ENCODE measurements at places on chromosomes 2 and 18.
A peak's percentile ranks its signal among the peaks of the same experiment; 100 is the strongest.

- no peak for DNase-seq
Observed at GRCh38 chr2:127575185-127575765, 39.8 kb downstream of the MYO7B start.

DNA sequence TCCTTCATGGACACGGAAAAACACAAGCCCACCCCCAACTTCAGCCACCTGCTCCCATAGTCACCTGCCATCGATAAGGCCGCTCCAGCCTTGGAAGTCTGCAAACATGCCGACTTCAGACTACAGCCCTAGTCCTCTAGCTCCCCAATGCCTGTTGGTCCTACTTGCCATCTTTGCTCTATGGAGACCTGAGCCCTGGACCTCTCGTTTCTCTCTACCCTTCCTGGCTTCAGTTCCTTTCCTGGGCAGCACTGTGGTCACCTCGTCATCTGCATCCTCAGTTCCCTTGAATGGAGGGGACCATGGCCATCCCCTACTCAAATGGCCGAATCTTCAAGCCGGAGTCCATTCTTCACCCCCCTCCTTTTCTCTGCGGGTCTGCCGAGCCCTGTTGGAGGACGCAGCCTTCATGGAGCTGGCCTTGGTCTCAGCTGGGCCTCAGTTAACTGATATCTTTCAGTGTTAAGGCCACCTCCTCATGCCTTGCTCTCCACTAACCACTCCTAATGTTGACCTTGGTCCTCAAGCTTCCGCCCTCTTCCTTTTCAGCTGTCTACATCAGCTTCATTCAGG, 47.7 kb upstream of the GBX2 start:
- no peak for DNase-seq

GRCh38 chr2:238096311-238097011, 3.7 kb upstream of the ESPNL start:
- DNase-seq = no peak

DNA sequence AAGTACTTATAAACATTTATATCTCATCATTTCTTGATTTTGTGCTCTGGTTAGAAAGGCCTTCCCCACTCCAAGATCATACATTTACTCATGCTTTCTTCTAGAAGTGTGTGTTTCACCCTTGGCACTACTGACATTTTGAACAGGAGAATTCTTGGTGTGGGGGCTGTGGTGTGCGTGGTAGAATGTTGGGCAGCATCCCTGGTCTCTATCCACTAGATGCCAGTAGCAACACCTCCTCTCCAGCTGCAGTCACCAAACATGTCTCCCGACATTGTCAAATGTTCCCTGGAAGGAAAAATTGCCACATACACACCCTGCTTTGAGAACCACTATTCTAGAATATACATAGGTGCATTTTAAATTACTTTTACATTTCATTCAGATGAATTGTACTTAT, 8.7 kb upstream of the TGIF1 start:
- no peak for DNase-seq

- DNase-seq = no peak
Observed at GRCh38 chr2:241833101-241833663, 24.2 kb downstream of the NEU4 start.

DNA sequence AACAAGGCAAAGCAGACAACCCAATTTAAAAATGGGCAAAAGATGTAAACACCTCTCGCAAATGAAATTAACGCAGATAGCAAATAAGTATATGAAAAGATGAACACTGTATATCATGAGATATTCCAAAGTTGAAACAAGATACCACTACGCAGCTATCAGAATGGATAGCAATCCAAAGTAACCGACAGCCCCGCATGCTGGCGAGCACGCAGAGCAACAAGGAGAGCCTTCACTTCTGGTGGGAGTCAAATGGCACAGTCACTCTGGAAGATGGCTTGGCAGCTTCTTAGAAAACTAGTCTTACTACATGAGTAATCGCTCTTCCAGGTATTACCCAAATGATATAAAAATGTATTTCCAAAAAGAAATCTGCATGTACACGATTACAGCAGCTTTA, 1.4 kb downstream of the NDUFA10 start:
- no peak for DNase-seq

- no peak for DNase-seq
Observed at GRCh38 chr2:136393514-136393913, 275.6 kb upstream of the CXCR4 start.

DNA sequence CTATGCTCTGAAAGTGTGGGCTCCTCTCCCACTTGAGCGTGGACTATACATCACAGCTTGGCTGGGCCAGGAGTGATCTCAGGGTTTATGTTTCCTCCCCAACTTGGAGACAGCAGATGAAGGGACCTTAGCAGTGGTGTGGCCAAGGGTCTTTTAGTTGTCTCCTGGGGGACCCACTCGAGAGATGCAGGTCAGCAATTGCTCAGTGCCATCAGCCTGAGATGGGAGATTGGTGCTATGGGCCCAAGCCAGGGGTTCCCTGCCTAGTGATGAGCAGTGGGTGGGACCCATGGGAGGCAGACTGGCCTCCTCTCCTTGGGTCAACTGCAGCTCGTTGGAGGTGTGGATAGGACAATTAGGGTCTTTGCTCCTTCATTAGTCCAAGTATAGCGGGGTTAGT, 510.5 kb upstream of the FSHR start:
- no peak for DNase-seq

DNA sequence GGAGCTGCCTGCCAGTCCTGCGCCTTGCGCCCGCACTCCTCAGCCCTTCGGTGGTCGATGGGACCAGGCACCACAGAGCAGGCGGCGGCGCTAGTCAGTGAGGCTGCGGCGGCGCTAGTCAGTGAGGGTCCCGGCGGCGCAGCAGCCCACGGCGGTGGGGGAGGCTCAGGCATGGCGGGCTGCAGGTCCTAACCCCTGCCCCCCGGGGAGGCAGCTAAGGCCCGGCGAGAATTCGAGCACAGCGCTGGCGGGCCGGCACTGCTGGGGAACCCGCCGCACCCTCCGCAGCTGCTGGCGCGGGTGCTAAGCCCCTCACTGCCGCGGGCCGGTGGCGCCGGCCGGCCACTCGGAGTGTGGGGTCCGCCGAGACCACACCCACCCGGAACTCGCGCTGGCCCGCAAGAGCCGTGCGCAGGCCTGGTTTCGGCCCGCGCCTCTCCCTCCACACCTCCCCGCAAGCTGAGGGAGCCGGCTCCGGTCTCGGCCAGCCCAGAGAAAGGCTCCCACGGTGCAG, 867.4 kb downstream of the DSC3 start:
- no peak for DNase-seq

DNA sequence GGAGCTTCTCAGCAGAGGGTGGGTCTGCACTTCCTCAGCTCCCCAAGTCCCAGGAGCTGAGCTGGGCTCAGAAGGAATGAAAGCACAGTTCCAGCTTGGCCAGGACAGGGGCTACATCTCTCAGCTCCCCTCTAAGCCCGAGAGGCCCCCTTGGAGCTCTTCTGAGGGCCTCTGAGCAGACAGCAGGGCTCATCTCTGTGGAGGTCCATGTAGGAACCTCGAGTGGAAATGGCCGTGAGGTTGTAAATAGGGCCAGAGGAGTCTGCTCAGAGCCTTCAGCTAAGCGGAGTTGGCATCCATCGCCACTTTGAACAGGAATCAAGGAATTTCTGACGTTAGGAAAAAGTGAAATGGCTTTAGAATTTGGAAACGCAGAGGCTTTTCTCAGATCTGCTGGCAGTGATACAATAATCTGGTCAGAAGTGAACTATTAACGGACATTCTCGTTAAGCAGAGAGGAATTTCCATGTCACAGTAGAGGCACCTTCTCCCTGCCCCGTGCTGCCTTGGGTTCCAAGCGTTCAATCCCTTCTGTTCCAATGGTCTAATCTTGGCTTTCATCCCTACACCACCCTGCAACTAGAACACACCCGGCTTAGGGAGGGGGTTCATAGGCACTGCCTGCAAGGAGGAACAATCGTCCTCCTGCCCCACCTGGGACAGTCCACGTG, 213.9 kb downstream of the NDUFA10 start:
- no peak for DNase-seq

- DNase-seq = no peak
Observed at GRCh38 chr2:11546072-11546471, 12.2 kb downstream of the GREB1 start.

GRCh38 chr2:167834707-167835106, 412.7 kb downstream of the STK39 start:
- DNase-seq = no peak

GRCh38 chr2:83155826-83156225, 1303.3 kb downstream of the SUCLG1 start:
- DNase-seq = no peak

DNA sequence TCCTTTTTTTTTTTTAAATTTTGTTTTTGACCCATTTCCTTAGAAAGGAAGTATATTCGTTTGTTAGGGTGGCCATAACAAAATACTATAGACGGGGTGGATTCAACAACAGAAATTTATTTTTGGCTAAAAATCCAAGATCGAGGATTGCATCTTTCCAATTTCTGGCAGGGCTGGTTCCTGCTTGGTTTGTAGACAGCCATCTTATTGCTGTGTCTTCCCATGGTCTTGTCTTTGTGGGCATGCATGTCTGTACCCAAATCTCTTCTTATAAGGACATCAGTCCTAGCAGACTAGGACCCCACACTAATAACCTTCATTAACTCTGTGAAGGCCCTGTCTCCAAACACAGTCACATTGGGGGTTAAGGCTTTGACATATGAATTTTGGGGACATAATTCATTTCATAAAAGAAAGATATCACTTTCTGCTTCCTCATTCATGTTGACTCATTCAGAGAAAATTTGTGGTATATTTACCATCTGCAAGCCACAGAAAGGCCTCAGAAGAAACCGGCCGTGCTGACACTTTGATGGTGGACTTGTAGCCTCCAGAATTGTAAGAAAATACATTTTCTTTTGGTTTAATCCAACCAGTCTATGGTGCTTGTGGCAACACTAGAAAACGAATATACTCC, 262.1 kb downstream of the LPIN1 start:
- no peak for DNase-seq

DNA sequence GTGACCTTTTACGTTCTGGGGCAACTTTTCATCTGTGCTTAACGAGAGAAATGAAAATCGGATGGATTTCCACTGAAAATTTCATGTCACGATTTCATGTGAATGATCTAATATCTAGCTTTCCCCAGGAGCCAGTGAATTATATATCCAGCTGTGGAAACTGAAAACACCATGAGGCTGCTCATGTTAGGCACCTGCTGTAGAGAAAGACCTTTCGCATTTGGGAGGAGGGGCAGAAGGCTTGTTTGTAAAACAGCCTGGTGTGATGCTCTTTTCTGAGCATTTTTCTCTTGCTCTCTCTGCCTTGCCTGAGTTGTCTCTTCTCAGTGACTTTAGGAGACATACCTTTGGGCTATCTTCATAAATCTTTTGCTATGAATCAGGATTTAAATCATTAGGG, 84.6 kb upstream of the CYP1B1 start:
- DNase-seq = no peak

- no peak for DNase-seq
Observed at GRCh38 chr2:134681201-134681600, 37.6 kb downstream of the TMEM163 start.

- DNase-seq = no peak
Observed at GRCh38 chr18:26655525-26656430, 107.4 kb upstream of the KCTD1 start.

- DNase-seq = no peak
Observed at GRCh38 chr2:126534478-126534877, 121.5 kb upstream of the GYPC start.

DNA sequence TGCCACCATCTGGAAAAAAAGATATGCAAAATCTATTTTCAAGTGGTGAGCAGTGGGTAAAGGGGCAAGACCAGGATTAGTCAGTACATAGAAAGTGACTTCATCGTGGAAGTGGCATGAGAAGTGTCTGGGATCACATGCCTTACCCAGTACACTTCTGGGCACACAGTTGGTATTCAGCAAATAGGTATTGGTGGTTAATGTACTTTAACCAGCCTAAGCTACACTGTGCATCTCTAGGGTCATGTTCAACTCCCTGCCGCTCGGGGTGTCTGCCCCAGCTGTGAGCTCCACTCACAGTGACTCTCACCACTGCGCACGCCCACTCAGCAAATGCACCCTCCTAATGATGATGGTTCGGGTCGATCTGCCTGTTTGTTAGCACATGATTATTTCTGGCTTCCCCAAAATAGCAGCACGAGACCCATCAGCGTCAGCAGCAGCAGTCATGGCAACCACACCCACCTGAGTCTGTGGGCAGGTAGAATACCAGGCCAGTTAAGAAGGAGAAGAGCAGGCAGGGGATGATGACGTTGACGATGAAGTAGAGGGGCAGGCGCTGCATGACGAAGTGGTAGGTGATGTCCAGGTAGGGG, 11.1 kb downstream of the CHRNA1 start:
- peak; percentile 35 for DNase-seq

DNA sequence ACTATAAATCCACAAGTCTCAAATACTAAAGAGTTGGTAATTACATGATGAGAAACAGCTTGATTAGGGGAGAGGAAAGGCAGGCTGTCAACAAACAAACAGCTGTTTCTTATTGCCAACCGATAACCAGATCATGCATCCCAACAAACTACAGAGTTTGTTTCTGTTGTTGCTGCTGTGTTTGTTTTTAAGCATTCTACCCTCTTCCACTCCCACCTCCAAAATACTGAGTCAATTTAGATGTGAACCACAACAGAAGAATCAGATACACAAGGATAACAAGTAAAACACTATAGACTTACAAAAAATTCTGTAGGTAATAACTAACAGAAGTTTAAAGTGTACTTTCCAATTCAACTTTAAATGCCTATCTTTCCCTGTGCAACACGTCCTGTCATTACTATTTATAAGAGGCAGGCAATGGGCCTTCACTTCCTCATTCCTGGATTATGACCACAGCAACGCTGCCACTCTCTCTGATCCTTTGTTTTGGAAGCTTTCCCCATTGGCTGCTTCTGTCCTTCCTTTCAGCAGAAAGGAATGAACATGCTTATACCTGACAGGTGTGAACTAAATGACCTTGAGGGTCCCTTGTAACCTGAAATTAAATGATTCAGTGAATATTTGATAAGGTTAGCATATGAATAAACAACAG, 152.0 kb downstream of the SRBD1 start:
- no peak for DNase-seq

DNA sequence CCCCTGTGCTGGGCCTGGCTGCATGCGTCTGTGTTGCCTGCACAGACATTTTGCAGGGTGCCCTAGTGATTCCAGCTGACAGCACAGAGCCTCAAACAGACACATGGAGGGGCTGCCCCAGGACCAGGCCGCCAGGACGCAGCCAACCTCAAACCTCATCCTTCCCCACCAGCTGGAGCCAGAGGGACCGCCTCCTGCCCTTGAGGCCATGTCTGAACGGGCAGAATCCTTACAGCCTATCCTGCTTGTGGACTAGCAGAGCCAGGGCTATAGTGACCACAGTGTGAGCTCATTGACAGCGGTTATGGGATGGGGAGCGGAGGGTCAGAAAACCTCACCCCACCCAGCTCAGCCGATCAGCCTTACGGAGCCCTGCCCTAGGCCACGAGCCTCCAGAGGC, 22.4 kb downstream of the ODC1 start:
- DNase-seq = no peak

- DNase-seq = no peak
Observed at GRCh38 chr2:190105554-190105953, 43.0 kb upstream of the MSTN start.

All from activated T-helper 9 cell treated with anti-CD3 and anti-CD28 coated beads, Interleukin-2, amount 50 U/mL, for 16 hours (primary cell).